ENCODE measurements at places on chromosomes 13 and 19. TPM values are rescaled to one million over a fixed set of nuclear protein-coding genes. Genes with fewer than 3 reads are reported as not detected.

SOX1 gene
- not detected for total RNA-seq

APC2 gene
- 0.12 TPM for total RNA-seq

SLITRK5 gene
- not detected for total RNA-seq

KLF1 gene
- 0.29 TPM for total RNA-seq

FXYD7 gene
- total RNA-seq: 1.1 TPM

NLRP7 gene
- total RNA-seq: not detected

DAND5 gene
- 0.21 TPM for total RNA-seq

ZFP14 gene
- 4.5 TPM for total RNA-seq

HRC gene
- total RNA-seq: not detected

PROZ gene
- not detected for total RNA-seq

DNA sequence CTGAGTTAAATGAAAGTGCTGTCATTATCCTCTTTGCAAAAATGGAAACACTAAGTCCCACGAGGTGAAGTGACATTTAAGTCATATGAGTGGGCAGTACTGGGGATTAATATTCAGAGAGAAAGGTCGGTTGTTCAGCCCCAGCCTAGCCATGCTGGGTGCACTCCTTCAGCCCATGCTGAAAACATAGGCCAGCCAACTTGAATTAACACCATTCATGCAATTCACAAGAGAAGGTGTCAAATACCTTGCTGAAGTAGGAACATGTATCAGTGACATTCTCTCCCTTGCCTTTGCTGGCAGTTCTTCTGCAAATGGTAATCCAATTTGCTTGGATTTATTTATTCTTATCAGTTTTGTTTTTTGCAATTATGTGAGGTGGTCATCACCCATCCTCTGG lies 256.3 kb downstream of the DNAJC15 start:
- no peak for DNase-seq
- no peak overlapping the region for H3K4me3 ChIP-seq
- H3K27me3 ChIP-seq: peaks cover 26% of the 10 kb centered on the region

- H3K4me1 ChIP-seq: peaks cover 54% of the 10 kb centered on the region
- peaks cover 27% of the 10 kb centered on the region for H3K36me3 ChIP-seq
- peak overlapping the region; percentile 73 for H3K27ac ChIP-seq
- no peaks in the 10 kb centered on the region for H3K27me3 ChIP-seq
Measured at GRCh38 chr19:16198370-16198651, 600 bp downstream of the AP1M1 start.

GRCh38 chr13:22141716-22142115 lies 470.8 kb downstream of the FGF9 start:
- DNase-seq: no peak
- no peak overlapping the region for H3K27ac ChIP-seq
- peaks cover 7% of the 10 kb centered on the region for H3K4me1 ChIP-seq
- peaks cover 6% of the 10 kb centered on the region for H3K36me3 ChIP-seq
- H3K27me3 ChIP-seq: no peaks in the 10 kb centered on the region

- no peak overlapping the region for H3K4me3 ChIP-seq
- no peak for DNase-seq
- H3K36me3 ChIP-seq: no peaks in the 10 kb centered on the region
- no peak overlapping the region for H3K27ac ChIP-seq
- no peaks in the 10 kb centered on the region for H3K4me1 ChIP-seq
Measured at GRCh38 chr13:77544355-77544754, 8.8 kb downstream of the SCEL start.

DNA sequence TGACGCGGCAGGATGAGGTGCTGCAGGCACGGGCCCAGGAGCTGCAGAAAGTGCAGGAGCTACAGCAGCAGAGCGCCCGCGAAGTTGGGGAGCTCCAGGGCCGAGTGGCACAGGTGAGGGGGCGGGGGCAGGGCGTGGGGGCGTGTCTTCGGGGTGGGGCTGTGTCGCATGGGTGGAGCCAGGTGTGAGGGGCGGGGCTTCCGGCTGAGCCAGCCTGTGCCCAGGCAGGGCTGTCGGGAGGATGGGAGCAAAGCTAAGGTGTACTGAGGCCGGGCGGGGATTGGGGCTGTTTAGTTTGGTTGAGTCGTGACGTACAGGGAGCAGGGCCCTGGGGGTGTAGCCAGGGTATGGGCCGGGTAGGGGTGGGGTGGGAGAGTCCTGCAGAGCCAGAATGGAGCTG lies 62.3 kb downstream of the KCNC3 start:
- H3K27ac ChIP-seq: no peak overlapping the region
- no peaks in the 10 kb centered on the region for H3K4me1 ChIP-seq
- H3K27me3 ChIP-seq: peaks cover 2% of the 10 kb centered on the region
- no peak for DNase-seq
- no peak overlapping the region for H3K4me3 ChIP-seq
- no peaks in the 10 kb centered on the region for H3K36me3 ChIP-seq

DNA sequence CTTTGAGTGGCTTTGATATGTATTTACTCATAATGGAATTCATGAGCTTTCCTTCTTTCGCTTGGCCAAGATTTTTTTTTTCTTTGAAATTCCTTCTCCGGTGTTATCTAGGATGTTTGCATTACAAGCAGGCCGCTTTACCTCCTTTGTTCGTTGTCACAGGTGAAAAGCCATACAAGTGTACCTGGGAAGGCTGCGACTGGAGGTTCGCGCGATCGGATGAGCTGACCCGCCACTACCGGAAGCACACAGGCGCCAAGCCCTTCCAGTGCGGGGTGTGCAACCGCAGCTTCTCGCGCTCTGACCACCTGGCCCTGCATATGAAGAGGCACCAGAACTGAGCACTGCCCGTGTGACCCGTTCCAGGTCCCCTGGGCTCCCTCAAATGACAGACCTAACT lies 16.7 kb downstream of the KLF5 start:
- H3K36me3 ChIP-seq: no peaks in the 10 kb centered on the region
- H3K27ac ChIP-seq: no peak overlapping the region
- peaks cover 2% of the 10 kb centered on the region for H3K27me3 ChIP-seq
- no peak overlapping the region for H3K4me3 ChIP-seq

DNA sequence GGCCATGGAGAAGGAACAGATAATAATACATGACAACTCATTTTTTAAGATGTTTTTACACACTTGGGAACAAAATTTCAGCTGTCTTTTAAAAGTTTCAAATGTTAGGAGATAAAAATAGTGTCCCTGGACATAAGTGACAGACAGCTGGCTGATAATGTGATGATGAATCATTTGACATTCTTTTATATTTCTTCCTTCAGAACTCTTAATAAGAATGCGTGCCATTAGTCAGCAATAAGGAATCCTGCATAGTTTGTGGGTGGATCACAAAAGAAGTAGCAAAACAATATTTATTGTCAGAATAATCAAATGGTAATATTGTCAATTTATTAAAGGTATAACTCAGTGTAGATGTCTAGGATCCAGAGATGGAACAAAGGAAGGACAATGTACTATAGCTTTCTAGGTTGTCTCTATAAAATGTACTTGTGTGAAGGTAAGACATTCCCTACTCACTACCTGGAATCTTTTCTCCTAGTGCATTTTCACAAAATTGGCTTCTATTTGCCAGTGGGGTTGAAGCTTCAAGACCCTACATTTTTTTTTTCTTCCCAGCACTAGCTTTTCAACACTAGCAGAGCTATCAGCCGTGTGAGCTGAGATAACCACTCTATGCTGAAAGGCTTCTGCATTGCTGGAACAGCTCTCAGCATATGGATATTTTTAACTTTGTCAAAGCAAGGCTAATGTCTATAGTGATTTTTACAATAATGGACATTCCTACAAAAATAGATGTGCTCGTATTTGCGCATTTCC lies 175.6 kb upstream of the SLITRK6 start:
- DNase-seq: no peak
- H3K36me3 ChIP-seq: no peaks in the 10 kb centered on the region
- no peak overlapping the region for H3K27ac ChIP-seq
- H3K27me3 ChIP-seq: no peaks in the 10 kb centered on the region

GRCh38 chr19:2613507-2614295 lies 88.8 kb downstream of the GNG7 start:
- peaks cover 51% of the 10 kb centered on the region for H3K4me1 ChIP-seq
- H3K27me3 ChIP-seq: peaks cover 16% of the 10 kb centered on the region
- no peaks in the 10 kb centered on the region for H3K36me3 ChIP-seq
- H3K27ac ChIP-seq: no peak overlapping the region

DNA sequence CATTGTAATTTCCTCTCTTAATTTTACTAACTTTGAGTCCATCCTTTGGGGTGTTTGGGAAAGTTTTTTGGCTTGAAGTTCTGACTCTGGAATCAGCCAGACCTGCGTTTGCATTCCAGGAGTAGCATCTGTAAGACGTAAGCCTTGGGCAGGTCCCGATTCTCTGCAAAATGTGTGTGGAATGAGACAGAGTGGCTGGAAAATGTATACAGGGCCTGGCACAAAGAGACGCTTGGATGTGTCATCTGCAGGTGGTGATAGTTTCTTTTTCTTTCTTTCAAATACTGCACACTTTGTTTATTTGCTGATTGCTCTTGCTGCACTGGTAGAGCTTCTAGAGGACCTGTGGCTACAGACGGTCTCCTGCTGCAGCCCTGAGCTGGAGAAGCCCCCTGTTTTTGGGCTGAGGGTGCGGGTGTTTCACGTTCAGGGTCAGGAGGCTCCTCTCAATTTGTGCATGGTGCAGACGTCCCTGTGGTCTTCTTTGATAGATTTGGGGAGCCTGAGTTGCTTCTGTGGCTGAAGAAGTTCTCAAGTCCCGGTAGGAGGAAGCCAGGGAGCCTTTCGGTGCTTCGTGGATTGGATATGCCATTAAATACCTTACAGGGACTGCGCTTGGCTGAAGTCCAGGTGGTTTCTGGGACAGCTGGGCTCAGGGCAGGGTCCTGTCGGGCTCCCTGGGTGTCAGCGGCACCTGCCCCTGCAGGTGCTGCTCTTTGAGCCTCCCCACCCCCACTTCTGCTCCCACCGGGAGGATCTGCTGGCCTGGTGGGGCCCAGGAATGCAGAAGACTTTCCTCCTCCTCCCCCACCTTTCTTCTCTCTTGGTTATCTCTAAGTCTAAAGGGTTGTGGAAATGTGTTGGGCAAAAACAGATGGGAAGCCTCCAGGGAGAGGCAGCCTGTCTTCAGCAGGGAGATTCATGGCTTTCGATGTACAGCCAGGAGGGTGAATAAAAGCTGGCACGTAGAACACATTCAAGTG lies 44.0 kb upstream of the GAS6 start:
- DNase-seq: peak; percentile 23
- no peak overlapping the region for H3K4me3 ChIP-seq

DNA sequence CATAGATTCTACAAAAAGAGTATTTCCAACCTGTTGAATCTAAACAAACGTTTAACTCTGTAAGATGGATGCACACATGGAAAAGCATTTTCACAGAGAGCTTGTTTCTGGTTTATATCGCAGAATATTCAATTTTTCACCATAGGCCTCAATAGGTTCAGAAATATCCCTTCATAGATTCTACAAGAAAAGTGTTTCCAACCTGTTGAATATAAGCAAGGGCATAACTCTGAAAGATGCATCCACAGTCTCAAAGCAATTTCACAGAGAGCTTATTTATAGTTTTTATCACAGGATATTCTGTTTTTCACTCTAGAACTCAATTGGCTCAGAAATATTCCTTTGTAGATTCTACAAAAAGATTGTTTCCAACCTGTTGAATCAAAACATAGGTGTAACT lies 1483.6 kb downstream of the UQCRFS1 start:
- DNase-seq: no peak
- no peaks in the 10 kb centered on the region for H3K4me1 ChIP-seq
- H3K36me3 ChIP-seq: peaks cover 4% of the 10 kb centered on the region
- no peaks in the 10 kb centered on the region for H3K27me3 ChIP-seq

Data from activated CD8-positive, alpha-beta memory T cell treated with anti-CD3 and anti-CD28 coated beads, Interleukin-2, amount 10 ng/mL, durations not matched to agents 7 days and 5 days (primary cell).